ENCODE measurements at places on chromosomes 16 and 17. TPM values are rescaled to one million over a fixed set of nuclear protein-coding genes. Genes with fewer than 3 reads are reported as not detected.
A peak's percentile ranks its signal among the peaks of the same experiment; 100 is the strongest.

DNA sequence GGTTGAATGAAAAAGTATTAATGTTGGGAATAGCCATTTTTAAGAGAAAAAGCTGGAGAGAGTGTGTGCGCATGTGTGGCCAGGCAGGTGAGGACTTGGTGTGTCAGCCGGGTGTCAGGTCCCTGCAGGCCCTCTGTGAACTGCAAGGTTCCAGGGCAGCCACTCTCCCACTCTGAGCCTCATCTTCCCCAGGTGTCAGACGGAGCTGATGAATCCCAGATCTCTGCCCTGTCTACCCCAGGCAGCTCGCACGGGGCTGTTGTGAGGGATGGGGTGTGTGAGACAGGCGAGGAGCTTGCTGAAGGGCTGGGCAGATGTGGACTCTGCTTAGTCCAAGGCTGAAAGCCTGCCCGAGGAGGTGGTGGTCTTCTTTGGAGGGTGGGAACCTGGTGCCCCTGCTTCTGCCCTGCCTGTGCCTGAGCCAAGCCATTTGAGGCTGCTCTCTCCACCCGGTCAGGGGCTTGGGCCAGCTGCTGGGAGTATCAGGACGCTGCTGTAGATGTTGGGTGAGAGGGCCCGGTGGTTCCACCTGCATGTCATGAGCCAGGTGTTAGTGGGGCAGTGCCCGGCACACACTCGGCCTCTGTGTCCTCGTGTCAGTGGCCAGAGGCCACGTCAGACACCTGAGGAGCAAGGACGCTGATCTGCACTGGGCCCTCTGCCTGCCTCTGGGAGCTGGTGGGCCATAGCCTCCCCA, 122.4 kb downstream of the RAB11FIP4 start:
- DNase-seq, result no peak

DNA sequence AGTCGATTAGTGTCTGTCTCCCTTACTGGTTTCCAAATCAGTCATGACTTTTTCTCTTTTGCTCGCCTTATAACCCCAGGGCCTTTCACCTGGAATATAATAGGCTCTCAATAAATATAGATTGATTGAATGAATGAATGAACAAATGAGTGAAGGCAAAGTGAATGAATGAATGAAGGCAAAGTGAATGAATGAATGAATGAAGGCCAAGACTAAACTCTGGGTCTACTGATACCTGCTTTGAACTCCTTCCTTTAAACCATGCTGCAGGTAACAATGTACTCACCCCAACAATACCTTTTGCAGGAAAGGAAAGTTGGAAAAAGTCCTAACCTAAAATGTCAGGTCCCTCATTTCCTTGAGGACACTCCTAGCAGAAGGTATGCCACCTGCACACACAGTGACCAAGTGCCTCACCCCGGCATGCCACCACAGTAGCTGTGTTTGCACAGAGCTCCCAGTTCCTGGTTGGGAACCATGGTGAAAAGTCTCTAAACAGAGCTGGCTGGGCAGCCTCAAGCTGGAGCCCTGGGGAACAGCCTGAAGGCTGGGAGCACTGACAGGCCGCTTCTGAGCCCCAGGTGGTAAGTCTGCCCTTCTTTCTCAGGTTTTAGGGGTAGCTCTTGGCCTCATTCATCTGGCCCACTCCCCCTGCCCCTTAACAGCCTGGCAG, 42.7 kb upstream of the ANKFN1 start:
- no peak for DNase-seq

GRCh38 chr17:48492401-48493298, 38.2 kb downstream of the HOXB1 start:
- peak; percentile 60 for DNase-seq

DNA sequence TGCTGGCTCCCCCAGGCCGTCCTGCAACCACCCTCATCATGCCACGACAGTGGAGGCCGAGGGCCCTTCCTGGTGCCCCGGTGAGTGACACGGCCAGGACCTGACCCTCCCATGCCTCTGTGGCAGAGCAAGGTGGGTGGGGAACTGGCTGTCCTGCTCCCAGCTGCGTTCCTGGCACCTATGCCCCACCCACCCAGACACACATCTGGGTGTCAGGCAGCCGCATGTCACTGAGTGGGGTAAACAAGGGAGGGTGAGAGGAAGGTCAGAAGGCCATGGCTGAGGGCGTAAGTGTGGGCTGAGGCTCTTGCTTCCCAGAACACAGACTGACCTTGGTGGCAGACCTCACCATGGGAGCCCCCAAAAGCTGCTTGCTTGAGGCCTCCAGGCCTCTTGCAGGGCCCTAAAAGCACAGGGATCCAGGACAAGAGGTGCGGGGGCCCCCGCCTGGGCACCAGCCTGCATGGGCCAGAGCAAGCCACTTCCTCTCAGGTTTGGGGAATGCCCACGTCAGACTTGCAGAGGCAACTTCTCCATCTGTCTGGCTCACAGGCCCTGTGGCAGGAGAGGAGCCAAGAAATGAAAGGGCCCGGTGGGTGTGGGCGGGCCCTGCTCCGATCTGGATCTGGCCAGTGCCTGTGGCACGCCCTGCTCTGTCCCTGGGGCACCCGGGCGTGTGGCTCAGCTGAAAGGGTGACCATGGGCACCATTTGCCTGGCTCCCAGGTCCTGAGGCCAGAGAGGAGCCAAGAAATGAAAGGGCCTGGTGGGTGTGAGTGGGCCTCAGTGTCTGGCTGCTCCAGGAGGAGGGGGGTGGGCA, 3.9 kb upstream of the CCDC57 start:
- peak; percentile 86 for DNase-seq

DNA sequence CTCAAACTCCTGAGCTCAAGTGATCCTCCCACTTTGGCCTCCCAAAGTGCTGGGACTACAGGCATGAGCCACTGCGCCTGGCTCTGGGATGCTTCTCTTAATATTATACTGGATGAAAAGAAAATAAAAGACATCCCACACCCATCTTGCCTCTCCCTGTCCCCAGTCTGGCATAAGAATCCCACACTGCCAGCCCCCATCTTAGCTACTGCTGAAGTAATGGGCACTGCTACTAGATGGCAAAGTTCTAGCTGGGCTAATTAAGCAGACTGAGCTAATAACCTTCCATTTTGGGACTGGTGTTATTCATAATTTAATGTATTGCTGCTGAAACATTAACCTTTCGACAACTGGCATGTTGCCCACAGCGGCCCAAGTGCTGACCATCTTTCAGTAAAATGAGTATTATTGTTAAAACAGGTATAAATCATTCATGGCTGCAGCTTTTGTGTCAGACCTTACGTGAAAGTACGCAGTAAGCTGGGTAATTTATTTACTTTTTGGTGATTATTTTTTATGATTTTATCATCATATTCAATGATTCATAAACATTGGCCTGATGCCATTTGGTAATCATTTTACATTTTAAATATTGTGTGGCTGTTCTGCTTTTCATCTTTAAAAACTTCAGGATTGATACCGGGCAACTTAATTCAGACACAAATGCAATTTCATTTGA, 47.4 kb upstream of the ZFHX3 start:
- no peak for DNase-seq

KRTAP9-2 gene
- total RNA-seq, result not detected

Measured in SJSA1 (cell line).